ENCODE measurements at places on chromosomes 11 and 22.

DNA sequence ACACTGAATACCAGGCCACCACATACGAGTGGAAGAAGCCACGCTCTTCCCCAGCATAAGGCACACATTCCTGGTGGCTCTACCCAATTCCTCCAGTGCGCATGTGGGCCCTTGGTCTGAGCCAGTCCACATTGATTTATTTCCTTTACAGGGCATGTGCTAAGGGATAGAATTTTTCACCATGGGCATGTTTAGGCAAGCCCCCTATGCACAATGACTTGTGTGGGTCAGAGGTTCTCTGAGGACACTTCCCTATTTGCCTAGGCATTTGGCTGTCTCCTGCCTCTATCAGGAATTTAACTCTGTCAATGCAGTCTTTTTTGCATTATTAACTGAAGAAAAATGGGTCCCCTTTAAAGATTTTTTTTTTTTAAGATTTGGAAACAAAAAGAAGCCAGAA is 718.1 kb downstream of the NTM start:
- no peak for DNase-seq

GRCh38 chr11:28227460-28227859 is 119.3 kb downstream of the METTL15 start:
- no peak for DNase-seq

GRCh38 chr22:23212061-23213021 is 32.0 kb downstream of the BCR start:
- DNase-seq: no peak

DNA sequence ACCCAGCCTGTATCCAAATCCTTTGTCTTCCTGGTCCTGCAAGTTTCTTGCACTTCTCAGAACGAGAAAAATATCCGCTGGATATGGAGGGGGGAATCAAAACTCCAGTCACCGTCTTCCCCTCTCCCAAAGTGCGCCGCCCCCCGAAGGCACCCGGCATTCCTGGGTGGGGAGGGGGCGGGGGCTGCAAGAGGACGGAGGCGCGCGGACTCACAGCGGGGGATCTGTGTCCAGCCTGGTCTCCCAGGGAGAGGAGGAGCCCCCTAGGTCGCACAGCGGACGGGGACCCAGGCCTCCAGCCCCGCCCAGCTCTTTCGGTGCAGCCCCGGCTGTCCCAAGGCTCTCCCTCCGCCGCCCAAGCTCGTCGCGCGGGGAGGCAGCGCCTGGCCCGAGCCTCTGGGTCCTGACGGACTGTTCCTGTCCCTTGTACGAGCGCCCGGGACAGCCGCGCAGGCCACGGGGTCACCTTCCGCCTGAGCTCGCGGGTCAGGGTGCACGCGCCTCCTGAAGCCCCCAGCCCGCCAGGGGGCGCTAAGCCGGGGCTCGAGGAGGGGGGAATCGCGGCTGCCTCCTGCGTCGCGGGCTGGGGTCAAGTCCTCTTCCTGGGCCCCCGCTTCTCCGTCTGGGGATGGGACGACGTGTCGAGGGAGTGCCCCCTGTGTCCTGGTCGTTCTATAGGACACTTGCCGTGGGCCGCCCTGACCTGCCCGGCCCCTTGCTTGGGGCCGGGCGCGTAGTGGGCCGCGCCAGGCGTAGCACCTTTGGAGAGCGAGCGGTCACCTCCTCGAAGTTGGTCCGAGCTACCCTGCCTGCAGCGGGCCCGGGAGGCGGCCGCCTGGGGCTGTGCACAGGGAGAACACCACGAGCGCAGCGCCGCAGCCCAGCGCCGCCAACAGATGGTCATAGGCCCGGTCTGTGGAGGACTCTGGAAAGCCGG is 2.4 kb upstream of the WNT11 start:
- no peak for DNase-seq

GRCh38 chr22:35743326-35743860 is 25.7 kb downstream of the APOL5 start:
- no peak for DNase-seq

DNA sequence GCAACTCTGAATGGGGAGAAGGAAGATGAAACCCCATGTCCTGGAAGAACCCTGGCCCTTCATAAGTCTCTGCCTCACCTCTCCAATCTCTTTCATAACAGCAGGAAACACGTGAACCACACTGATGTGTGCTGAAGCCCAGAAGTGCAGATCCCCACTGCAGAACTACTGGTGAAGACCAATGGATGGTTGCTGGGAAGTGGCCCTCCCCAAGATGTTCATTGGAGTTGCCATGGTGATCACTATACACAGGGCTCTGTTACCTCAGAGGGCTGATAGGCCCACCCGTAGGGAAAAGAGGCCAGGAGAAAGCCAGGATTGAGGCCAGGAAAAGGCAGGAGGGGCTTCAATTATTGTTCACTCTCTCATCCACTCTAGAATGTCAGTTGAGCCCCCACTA is 11.6 kb downstream of the TST start:
- no peak for DNase-seq

DNA sequence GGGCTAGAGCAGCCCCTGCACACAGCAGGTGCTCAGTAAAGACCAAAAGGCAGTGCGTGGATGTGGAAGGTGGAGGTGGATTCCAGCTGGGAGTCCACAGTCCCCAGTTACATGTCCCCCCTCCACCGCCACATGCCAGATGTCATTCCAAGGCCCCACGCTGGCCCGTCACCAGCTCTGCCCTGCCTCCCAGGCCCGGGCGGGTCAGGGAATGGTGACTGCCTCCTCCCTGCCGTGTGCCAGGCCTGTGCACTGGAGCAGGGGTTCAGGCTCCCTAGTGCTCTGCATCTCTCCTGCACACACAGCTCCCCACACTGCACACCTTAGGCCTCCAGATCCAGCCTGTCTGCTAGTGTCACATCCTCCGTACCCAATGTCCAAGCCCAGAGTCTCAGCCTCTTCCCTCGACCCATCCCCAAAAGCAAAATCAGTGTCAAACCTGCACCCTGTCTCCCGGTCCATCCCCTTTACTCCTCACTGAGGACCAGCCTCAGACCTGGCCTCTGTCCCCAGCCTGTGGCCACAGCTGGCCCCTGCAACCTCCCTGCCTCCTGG is 40.2 kb upstream of the PRODH start:
- DNase-seq: no peak

DNA sequence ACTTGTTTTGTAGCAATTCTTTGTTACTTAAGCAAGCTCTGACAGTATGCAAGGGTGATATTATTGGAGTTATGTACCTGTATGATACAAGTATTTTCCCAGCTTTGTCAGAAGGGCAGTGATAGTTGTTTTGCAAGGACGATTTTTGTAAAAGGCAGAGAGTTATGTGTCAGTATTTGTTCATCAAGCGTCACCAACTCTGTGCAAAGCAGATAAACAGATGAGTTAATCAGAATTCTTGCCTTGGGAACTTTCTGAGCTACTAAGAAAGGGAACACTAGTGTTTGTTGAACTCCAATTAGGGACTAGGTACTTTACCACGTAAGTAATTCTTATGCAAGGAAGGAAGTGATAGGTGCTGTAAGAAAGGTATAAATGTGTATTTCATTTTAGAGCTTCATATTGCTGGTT is 1.4 kb downstream of the USP47 start:
- DNase-seq: no peak

- DNase-seq: no peak
Measured at GRCh38 chr22:26956371-26956770, 299.0 kb downstream of the MIAT start.

DNA sequence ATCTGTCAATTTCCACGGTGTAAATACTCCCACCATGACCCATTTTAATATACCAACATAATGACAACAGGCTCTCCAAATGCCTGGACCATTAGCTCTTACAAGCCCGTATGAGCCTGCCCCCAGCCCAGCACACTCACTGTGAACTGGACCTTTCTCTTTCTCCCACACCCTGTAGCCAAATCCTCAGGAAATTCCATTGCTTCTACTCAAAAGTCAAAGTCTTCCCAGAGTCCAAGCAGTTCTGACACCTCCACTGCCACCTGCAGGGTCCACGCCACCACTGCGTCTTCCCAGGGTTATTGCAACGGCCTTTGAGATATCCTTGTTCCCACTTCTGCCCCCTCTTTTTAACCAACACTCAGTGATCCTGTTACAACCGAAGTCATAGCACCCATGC is 110.1 kb upstream of the ASPHD2 start:
- no peak for DNase-seq

DNA sequence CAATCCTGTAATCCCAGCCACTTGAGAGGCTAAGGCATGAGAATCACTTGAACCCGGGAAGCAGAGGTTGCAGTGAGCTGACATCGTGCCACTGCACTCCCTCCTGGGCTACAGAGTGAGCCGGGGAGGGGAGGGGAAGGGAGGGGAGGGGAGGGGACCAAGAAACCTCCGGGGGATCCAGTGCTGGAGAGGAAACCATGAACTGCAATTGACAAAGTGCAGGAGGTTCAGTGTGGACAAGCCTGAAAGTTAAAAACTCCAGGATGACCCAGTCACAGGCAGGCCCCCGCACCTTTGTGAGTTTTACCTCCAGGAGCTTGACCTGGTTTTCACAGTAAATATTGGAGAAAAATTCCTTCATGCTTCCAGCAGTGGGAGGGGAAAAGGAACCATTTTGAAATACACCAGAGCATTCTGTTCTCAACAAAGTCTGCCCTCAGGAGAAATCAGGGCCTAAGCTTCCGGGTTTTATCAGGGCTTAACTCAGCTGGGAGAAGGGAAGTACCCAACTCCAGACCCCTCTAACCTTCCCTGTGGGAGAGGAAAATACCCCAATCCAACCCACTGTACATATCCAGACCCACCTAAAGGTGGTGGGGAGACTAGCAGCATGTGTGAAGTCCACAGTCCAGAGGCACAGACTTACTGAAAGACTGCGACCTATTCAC is 15.5 kb upstream of the ZFTA start:
- no peak for DNase-seq

- no peak for DNase-seq
Measured at GRCh38 chr11:32729976-32730375, 64.5 kb downstream of the CCDC73 start.

DNA sequence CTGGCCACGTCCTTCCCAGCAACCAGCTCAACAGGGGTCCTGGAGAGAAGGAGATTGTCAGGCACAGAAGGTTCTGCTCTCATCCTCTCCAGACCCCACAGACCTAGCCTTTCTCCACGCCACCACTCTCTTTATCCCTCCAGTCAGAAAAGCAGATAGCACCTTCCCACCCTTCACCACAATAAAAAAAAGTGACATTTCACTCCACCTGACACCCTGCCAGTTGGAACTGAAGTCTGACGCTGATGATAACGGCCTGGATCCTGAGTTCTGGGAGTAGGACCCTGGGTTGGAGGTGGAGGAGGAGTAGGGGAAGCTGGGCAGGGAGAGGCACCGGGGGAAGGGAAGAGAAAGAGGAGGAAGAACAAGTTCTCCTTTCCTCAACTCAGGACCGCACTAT is 127.5 kb upstream of the ANO1 start:
- DNase-seq: no peak

- no peak for DNase-seq
Measured at GRCh38 chr22:47802421-47802820, 1040.0 kb downstream of the TBC1D22A start.

DNA sequence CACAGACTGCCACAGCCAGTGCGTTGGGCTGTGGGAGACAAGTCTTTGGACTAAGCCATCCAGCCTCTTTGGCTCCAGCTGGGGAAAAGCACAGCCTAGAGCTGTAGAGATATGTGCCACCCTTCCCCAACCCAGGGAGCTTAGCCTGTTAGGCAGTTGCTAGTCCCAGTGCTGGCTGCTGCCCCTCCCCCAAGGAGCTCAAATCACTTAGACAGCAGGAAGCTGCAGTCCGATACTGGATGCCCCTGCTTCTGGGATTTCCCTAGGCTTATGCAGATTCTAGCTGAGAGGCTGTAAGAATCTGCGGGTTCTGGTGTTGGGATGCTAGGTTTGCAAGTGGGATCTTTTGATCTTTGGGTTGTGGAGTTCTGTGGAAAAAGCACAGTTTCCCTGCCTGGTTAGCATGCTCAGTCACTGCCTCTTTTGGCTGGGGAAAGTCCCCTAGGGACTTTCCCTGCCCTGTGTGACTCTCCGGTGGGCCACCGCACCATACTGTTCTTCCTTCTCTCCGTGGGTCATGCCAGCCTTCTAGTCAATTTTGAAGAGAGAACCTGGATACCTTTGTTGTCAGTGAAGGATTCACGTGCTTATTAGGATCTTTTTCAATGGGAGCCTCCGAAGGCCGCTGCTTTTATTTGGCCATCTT is 792.0 kb downstream of the KCNA4 start:
- DNase-seq: no peak

DNA sequence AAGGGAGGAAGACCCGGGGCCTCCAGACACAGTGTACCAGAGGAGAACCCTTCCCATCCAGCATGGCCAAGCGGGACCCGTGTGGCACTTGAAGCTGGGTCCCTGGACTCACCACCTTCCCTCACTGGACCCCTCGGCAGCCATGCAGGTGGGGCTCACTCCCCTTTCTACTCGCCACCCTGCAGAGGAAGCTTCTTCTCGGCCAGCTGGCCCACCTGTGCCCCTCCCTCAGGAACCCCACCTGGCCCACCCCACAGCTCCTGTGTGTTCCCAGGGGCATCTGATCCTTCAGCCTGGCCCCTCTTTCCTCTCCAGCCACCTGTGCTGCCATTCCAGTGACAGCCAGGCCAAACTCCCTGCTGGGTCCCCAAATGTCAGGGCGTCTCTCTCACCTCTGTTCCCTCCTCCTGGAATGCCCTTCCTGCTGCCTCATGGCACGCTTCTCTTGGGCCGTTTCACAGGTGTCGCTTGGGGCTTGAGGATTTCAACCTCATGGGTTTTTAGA is 38.0 kb downstream of the IGF2 start:
- no peak for DNase-seq

DNA sequence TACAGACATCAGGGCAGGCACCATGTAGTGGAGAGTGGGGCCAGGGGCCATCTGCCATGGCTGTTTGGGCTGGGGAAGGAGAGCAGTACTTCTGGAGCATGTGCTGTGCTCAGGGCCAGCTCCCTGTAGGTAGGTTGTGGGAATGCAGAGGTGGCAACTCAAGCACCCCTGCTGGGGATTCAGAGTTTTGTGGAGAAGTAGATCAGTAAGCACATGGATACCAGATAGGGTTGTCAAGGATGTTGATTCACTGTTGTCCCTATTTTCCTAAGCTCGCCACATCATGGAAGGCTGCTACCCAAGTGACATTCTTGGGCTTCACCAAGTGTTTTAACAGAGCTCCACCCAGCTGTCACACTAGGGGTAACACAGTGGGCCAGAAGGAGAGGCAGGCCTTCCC is 67.2 kb downstream of the BMAL1 start:
- no peak for DNase-seq

GRCh38 chr11:111324277-111324720 is 26.0 kb downstream of the POU2AF3 start:
- DNase-seq: no peak

- no peak for DNase-seq
Measured at GRCh38 chr11:45518141-45518832, 147.1 kb downstream of the CHST1 start.

DNA sequence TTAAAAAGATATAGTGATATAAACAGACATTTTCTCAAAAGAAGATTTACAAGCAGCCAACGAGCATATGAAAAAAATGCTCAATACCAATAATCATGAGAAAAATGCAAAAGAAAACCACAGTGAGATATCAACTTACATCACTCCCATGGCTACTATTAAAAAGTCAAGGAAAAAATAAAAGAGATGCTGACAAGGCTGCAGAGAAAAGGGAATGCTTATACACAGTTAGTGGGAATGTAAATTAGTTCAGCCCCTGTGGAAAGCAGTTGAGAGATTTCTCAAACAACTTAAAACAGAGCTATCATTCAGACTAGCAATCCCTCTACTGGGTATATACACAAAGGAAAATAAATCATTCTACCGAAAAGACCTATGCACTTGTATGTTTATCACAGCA is 97.1 kb upstream of the CARD18 start:
- no peak for DNase-seq

Data from urinary bladder (tissue), 4 donors.